ENCODE measurements at places on chromosomes 2 and 18.

- no peak for DNase-seq
Measured at GRCh38 chr2:9149726-9150567, 56.7 kb upstream of the ASAP2 start.

- DNase-seq, result no peak
Measured at GRCh38 chr2:867296-867695, 83.4 kb upstream of the SNTG2 start.

DNA sequence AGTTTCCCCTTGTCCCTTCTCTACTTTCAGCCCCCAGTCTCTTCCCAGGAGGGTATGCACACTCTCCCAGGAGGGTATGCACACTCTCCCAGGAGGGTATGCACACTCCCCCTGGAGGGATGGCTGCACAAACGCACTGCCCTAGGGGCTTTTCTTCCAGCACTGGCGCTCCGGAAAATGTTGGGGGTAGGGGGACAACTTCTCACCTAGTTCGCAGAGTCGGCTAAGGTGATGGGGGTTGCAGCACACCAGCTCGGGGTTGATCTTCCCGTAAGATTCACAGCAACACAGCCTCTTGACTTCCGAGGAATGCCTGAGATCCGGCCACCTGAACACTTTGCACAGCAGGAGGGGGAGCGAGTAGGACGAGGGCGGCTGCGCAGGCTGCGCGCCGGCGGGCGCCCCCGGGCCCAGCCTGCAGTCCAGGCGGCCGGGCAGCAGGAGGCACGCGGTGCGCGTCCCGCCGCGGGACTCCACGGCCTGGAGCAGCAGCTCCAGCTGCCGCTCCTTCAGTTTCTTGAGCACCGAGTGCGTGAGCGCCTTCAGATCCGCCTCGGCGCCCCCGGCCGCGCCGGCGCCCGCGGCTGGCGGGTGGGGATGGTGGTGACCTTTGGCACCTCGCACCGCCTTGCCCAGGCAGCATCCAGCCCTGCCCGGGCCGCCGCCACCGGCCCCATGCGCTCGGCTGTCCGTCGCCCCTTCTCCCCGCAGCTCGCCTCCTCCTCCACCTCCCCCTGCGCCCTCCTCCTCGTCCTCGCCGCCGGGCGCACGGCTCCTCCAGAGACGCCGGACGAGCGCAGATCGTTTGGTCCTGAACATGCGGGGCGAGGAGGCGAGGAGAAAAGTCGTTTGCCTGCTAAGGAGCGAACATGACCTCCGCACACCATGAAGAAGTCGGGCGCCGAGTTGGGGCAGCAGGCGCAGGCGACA lies 894 bp downstream of the SMAD7 start:
- DNase-seq, result no peak

DNA sequence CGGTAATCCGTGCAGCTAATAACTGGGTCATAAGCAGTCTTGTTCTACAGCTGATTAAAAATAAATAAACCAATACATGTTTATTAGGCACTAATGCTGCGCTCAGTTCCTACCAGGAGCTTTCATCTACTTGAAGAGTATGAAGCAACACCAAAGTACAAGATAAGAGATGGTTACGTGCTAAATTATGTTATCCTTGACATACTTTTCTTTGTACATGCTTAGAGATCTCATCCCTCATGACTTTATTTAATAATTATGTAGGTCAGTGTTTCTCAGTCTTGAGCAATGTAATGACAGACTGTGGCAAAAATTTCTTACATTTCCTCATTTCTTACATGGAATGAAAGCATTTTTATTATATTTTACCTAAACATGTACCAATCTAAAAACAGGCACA lies 54.6 kb upstream of the COBLL1 start:
- DNase-seq, result no peak

DNA sequence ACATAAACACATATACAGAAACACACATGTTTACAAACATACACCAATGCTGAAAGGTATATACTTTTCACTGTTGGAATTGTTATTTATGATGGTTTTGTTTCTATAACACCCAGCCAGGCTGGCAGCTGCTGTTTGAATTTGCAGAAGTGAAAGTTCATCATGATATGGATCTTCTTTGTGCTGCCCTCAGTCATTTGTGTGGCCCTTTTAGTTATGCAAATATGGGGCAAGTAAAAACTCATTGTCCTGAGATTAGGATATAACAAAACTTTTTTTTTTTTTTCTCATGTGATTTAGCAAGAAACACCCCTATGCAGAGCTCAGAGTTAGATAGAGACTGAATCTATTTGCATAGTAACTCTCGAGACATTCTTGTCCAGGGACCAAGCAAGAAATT lies 714.1 kb downstream of the KCNJ3 start:
- DNase-seq, result no peak
